Fibroblast of mammary gland (primary cell): ENCODE measurements at places on chromosomes 7 and 10.

GRCh38 chr10:118153287-118153686 lies 106.5 kb upstream of the RAB11FIP2 start:
- no peak for DNase-seq

DNA sequence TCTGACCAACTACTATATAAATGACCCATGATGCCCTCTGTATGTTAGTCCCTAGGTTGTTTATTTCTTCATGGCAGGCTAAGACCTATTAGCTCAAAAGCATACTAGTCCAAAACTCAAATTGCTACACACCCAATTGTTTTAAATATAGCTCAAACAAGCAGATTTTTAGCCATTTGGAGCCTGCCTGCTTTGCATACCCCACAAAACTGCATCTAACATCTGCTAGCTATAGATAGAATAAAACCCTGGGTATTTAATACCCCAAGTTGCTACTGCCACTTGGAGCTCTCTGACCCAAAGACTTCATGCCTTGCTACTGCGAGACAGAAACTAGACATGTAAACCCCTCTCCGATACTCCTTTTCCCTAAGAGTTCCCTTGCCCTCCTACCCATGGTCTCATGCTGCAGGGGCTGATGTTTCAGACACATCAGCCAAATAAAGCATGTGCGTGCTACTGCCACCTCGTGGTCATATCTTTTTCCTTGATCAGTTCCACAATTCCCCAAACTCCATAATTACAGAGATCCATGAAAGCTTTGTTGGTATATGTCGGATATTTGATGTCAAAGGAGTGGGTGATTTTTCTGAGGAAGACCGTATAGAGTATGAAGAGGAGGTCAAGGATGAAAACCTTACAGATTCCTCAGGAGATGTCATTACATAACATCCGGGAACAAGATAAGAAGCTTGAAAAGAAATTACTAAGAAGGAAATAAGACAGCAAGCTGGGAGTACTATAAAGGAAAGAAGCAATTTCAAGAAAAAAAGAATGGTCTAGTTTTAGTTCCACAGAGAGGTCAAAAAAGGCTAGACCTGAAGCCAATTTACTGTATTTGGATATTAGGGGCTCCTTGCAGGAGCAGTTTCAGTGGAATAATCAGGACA lies 386.6 kb downstream of the SH2D4B start:
- peak; percentile 36 for DNase-seq

DNA sequence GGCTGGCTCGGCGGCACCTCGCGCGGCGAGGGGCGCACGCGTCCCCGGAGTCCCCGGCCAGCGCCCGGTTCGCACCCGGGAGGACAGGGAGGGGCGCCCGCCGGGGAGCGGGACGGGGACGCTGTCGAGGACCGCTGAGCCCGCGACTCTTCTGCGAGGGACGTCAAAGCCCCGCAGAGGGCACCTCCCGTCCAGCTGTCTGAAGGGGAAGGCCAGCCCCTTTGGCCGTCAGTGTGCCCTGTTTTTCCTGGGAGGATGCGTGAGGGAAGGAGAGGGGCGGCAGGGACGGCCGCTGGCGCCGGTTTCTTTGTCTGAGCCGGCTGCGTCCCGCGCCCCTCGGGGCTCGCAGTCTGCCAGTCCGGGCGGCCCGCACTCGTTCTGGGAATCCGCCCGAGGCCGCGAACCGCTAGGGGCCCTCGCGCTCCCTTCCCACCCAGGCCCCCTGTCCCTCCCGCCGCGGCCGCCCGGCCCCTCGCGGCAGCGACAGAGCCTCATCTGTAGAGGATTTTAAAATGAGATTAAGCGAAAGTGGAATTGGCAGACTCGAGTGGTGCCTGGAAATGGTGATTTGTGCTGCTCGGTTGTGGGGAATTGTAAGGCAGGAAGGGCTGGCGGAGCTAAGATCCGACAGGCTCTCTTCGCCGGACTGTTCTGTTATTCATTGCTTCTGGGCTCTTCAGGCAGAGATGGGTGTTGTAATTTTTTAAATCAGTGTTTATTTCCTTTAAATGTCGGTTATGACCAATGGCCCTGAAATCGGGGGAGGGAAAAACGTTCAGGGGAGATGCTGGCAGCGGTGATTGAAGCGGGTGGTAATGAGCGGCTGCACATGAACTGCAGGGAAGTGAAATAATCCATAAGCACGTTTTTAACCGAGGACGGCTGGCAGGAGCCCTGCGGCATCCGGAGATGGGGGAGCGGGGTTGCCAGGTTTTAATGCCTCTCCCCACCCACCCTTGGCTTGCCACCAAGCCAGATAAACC lies 618 bp upstream of the RELN start:
- DNase-seq, result peak; percentile 38

- peak; percentile 90 for DNase-seq
Measured at GRCh38 chr7:127809261-127809702, 157.3 kb downstream of the SND1 start.

DNA sequence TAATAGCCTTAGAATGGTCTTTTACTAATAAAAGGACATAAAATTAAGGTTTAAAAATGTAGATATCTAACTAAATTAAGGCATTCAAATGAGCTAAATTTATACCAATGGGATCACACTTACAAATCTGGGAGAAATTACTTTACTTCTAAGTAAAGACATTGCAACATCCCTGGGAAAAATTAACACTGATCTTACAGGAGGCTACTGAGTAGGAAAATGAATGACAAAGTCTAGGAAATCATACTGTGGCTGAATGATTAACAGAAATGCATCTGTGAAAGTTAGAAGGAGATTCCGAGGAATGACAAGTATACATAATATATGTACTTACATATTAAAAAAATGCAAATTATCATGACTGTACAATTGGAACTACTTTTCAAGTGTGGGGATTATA lies 38.3 kb downstream of the CACNA2D1 start:
- no peak for DNase-seq

DNA sequence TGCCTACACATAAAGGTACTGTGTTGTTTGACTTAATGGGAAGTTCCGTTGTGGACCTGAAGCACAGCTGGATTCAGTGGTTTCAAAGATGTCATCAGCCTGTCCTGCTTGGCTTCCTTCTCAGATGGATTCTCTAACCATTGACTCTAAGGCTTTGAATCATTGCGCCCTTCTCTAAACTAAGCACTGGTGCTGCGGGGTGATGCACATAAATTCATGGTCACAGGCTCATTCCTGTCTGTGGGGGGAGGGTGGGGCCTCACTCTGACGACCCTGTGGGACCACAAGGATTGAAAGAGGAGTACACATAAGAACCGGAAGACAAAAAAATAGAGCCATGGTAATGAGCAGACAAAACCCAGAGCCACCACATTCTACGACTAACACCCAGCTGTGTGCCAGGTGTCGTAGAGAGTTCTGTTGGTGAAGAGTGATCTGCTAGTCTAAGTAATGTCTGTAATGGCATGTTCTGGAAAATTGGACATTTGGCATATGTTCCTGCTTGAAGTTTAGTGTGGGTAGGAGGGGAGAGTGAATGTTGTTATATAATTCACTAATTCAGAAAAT lies 97.3 kb upstream of the YAE1 start:
- DNase-seq, result no peak

DNA sequence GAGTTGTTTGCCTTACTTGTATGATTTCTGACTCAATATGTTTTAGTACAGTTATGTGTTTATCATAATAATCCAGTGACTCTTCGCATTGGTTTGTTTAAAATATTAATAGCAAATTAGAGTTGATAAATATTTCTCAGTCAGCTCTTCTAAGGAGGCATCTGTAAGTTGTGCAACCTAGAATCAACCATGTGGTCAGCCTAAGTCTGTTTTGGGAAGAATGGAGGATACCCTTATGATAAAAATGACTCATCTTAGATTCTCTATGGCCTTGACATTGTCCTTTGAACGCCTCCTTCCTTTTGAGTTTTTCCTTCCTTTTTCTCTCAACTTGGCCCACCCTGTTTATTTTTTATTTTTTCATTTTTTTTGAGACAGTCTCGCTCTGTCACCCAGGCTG lies 18.8 kb downstream of the DNAJC9 start:
- peak; percentile 51 for DNase-seq

DNA sequence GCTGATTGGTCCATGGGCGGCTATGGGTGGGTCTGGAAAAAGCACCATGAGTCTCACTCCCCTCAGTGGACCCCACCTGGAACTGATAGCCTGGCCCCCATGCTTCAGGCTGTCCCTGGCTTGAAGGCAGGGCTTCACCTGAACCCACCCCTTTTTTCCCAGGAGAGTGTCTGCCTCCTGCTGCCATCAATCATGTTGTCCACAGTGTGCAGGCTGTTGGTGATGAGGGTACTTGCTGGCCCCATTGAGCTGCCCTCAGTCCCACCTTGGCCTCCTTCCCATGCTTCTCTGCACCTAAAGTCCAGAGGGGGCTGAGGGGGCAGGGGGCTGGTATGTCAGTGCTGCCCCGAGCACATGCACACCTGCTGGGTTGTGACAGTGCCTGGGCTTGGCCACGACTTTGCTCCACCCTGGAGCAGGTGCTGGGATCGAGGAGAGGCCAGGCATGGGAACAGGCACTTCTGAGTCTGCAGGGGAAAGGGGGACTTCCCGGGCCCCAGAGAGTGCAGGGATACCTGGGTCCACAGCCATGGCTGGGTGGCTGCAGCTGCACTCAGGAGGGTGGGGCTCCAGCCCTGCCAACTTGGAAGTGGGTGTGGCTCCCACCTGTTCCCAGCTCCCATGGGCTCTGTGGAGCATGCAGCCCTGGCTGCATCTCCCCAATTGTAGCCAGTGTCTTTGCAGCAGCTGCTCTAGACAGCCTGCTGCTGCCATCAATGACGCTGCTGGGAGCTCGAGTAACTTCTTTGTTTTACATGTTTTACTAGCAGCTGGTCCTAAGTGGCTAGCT lies 56.9 kb downstream of the ADK start:
- no peak for DNase-seq

DNA sequence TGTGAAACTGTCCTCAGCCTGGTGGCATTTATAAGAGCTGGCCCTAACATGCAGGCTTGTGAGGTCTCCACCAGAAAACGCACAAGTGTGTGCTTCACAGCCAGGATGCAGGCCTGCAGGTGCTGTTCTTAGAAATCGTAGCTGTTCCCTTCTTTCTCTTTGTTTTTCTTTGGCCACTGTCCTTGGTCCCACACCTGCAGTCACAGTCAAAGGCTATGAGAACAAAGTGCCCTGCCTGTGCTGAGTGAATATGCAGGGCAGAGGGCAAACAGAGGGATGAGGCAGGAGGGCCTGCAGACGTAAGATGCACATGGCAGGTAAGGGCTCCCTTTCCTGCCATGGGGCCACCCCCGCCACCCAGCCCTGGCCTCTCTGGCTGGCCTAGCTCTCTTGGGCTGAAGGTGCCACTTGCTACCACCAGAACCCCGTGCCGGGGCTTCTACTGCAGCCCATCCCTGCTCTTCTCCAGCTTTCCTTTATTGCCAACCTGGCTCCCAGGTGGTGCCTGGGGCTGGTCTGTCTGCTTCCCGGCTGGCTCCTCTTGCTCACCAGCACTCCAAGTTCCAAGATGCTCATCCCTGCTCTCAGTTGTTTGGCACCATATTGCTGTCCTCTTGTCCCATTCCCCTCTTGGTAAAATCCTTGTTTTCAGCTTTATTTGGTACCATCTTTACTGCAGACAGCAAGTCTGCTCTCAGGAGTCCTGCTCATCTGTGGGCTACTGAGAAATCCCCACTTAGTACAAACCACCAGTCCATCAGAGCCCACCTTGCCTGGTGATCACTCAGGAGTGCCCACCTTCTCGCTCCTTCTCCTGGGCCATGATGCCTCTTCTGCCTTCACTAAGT lies 308.1 kb upstream of the ZMIZ1 start:
- no peak for DNase-seq

DNA sequence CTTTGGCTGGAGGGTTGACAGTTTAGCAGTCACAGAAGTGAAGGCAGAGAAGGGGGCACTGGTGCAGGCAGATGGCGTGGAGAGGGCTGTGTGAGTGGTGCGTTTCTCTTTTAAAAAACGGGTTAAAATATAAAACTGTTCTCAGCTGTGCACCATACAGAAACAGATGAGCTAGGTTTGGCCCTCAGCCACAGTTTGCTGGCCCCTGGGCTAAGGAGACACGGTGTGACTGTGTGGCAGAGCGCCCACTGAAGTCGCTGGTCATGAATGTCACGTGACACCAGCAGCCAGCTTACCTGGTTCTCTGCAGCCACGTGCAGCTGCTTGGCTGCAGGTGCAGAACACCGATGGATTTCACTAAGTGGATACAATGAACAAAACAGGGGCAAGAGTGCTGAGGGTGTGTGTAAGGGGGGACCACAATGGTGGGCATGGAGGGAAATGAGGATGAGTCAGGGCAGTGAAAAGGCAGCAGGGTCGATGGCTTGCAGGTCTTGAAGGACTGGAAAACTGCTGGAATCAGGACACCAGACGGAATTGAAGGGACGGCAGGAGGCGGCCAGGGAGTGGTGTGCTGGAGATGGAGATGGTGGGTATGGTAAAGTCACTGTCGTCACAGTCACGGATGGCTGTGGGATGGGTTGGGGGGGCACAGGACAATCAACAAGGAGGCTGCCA lies 7.4 kb downstream of the ZNF746 start:
- DNase-seq, result no peak

- peak; percentile 21 for DNase-seq
Measured at GRCh38 chr10:104274762-104275721, 6.1 kb downstream of the GSTO2 start.

- no peak for DNase-seq
Measured at GRCh38 chr10:75070961-75071428, 40.5 kb upstream of the SAMD8 start.

DNA sequence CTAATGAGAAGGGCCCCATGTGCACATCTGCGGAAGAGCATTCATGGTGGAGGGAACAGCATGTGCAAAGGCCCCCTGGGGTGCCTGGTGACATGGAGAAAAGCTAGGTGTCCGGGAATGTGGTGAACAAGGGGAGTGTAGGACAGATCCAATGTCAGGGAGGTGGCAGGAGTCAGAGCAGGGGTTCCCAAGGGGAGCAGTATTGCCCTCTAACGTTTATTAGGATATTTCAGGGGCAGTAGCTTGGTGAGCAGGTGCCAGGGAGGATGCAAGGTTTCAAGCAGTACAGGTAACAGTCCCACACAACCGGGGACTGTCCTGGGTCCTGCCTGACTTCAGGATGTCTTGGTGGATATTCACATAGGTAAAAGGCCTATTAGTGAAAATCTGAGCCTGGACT lies 209.6 kb downstream of the EMX2 start:
- DNase-seq, result no peak

DNA sequence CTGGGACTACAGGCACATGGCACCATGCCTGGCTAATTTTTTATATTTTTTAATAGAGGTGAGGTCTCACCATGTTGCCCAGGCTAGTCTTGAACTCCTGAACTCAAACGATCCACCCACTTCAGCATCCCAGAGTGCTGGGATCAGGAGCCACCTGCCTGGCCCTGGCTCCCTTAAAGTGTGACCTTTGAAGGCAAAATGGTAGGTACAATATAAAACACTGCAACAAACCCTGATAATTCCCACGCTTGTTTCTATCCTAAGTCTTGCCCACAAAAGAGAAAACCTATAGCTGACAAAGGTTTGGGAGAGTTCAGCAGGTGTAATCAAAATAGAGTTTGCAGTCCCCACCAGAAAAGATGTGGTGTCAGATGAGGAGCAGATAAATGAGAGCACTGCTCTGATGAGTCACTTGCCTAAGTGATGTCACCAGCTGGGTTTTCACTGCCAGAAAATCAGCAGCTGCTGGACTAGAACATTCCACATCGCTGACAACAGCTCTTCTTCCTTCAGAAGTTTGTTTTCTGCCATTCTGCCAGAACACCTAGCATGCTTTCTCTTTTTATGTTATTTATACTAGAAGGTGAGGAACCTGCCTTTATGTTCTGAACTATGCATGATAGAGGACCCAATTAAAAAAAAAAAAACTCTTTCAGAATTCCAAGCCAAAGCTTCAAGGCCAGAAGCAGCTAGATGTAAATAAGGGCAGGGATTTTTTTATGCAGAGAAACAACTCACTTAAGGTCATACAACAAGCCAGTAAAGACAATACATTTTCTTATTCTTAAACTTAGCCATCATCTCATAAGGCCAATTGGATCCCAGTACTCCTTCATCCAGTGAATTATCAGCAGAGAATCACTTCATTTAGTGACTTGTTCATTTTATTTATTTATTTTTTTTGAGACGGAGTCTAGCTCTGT lies 18.0 kb downstream of the PURB start:
- peak; percentile 94 for DNase-seq
